ENCODE measurements at places on chromosomes 12 and 14. TPM values are rescaled to one million over a fixed set of nuclear protein-coding genes. Genes with fewer than 3 reads are reported as not detected.

GRCh38 chr12:18332173-18332572 lies 70.9 kb downstream of the PIK3C2G start:
- no peak for DNase-seq

- no peak for DNase-seq
Observed at GRCh38 chr14:34398024-34398423, 64.0 kb downstream of the SPTSSA start.

- DNase-seq = no peak
Observed at GRCh38 chr12:68400226-68400829, 68.2 kb upstream of the MDM1 start.

DNA sequence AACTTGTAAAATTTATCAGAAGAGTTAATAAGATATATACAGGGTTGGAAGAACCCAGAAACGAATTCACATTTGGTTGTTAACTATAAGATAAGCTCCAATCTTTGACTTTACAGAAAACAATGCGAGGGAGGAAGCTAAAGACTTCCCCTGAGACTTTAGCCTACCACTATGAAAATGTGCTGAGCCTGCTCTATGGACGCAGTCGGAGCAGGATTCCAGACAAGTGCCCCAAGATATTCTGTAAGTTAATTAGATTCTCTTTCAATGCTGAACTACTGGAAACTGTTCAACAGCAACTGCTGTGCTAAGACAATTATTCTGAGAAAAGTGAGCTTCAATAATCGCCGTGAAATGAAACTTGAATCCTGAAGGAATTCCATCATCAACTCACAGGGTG lies 8.3 kb upstream of the LRRC10 start:
- DNase-seq = no peak

- no peak for DNase-seq
Observed at GRCh38 chr14:68082698-68083291, 263.2 kb downstream of the RAD51B start.

GRCh38 chr14:95382747-95383146 lies 63.0 kb upstream of the CLMN start:
- DNase-seq = no peak

GRCh38 chr14:33686218-33686617 lies 264.7 kb downstream of the EGLN3 start:
- DNase-seq = no peak

DNA sequence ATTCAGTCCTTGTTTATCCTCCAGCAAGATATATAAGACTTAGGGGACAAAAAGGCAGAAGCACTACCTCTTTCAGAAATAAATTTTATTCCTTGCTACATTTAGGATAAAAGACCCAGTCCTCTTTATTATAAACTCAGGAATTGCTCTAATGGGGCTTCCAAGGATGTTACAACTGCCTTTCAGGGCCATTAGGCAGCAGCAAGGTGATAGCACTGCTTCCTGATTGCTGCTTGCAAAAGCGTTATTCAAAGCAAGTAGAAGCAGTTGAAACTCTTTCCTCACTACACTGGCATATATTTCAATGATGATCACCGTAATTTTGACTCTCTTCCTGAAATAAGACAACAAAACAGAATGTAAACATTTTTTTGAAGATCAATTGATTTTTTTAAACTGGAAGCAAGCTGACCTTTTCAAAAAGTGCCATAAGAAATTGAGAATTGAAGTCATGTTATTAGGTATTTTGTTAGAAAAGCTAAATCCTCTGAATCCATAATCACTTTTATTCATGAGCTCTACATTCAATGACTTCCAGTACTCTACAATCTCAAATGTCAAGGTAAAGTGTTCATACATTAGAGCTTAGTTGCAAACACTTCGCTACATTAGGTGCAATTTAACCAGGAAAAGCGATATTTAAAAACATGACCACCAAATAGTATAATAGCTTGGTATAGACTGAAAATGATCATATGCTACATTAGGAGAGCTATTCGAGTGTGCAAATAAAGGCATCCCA lies 233.4 kb upstream of the SYT10 start:
- DNase-seq = no peak

TRHDE gene
- polyA plus RNA-seq = 0.29 TPM
